ENCODE measurements at places on chromosomes 1 and 21.

DNA sequence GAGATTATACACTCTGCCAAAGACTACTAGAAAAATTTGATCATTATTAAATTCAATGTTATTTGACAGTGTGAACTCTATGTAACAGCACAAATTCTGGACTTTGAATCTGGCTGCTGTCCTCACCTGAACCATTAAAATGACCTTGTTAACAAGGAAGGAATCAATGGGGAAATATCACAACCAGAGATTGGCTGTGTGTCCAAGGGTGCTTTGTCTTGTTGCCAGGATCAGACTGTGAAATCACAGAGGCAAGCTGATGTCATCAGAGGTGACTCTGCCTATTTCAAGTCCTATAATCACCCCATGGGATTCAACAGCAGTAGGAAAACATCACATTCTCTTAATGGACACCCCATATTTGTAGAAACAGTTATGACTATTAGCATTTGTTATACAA is 46.8 kb downstream of the ADAMTS5 start:
- no peak for DNase-seq

- no peak for DNase-seq
These were observed 249.8 kb downstream of the ZP4 start for GRCh38 chr1:237640966-237641365.

GRCh38 chr1:59076612-59077011 is 220.3 kb upstream of the FGGY start:
- DNase-seq, result no peak

- no peak for DNase-seq
These were observed 1.4 kb upstream of the KLHL21 start for GRCh38 chr1:6603915-6604558.

- DNase-seq, result no peak
These were observed 214.9 kb downstream of the FGGY start for GRCh38 chr1:59511476-59512465.

- no peak for DNase-seq
These were observed 30.1 kb downstream of the C1orf21 start for GRCh38 chr1:184416946-184417345.

- no peak for DNase-seq
These were observed 142.9 kb downstream of the DHRS3 start for GRCh38 chr1:12475101-12475500.

GRCh38 chr1:174191349-174191862 is 32.1 kb downstream of the RABGAP1L start:
- no peak for DNase-seq

- DNase-seq, result no peak
These were observed 100.1 kb upstream of the C1orf174 start for GRCh38 chr1:3999941-4000735.

All from activated T-helper 9 cell treated with anti-CD3 and anti-CD28 coated beads, Interleukin-2, amount 50 U/mL, for 16 hours (primary cell).